ENCODE measurements at places on chromosomes 2 and 18.

DNA sequence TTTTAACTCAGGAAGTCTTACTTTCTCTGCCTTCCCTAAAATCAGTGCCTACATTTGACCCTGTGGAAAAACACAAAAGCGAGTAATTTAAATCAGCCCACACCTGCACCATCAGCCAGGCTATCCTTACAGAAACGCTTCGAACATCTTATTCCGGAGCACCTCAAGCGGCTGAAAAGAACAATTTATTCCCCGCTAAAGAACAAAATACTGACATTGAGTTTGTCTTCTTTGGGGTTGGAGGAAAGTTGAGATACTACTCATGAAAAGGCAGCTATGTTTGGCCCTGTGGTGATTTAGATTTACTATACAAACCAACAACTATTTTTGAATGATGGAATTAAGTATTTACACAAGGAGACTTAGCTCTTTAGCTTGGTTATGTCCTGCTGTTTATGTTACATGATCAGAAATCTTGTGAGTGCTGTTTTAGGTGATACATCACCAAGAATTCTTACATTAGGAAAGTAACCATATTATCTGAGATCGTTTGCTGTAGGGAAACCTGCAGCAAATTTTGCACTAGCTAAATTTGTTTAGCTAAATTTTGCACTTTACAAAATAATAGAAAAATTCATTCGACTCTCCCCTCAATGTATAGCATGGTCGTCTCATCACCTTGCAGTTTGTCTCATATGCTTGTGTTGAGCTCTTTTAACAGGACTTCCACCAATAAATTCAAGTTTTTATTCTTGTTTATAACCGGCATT is 158.8 kb upstream of the SIX2 start:
- no peak for DNase-seq

DNA sequence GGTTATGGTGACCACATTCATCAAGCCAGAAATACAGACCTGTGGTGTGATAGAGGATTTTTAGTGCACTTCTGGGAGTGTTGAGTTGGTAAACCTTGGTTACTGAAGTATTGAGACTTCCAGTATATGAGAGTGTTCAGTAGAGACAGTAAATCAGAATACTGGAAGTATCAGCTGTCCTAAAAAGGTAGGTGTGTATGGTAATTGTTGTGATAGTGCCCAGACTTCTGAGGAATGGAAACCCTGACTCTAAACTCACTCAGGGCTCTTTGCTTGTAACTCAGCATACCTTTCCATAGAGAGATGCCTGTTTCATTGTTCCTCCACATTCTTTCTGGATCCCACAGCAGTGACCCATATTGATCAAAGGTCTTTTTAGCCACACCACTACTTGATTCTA is 217.1 kb downstream of the SETBP1 start:
- no peak for DNase-seq

GRCh38 chr18:907885-908757 is 3.5 kb downstream of the ADCYAP1 start:
- no peak for DNase-seq

GRCh38 chr18:62881509-62882016 is 166.2 kb downstream of the PHLPP1 start:
- DNase-seq = no peak

GRCh38 chr2:5889519-5889918 is 197.3 kb downstream of the SOX11 start:
- DNase-seq = no peak

GRCh38 chr2:176595986-176596385 is 326.7 kb downstream of the MTX2 start:
- DNase-seq = no peak

DNA sequence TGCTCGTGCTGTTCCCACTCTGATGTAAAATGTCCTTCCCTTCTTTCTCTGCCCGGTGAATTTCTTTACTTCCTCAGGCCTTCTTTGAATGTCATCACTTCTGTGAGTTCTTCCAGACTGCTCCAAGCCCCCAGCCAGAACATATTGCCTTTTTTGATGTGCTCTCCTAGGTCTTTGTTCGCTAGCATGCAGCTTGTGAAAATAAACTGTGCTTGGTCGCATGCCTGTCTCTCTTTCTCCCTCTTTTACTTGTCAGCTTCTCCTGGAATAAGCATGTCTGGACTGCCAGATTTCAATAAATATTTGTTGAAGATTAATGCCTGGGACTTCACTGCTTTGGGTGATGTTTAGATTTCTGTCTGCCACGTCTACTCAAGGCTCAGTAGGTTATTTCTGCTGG is 82.7 kb upstream of the ARHGAP28 start:
- DNase-seq = no peak

- no peak for DNase-seq
Observed at GRCh38 chr2:233208382-233209116, 42.9 kb upstream of the ATG16L1 start.

DNA sequence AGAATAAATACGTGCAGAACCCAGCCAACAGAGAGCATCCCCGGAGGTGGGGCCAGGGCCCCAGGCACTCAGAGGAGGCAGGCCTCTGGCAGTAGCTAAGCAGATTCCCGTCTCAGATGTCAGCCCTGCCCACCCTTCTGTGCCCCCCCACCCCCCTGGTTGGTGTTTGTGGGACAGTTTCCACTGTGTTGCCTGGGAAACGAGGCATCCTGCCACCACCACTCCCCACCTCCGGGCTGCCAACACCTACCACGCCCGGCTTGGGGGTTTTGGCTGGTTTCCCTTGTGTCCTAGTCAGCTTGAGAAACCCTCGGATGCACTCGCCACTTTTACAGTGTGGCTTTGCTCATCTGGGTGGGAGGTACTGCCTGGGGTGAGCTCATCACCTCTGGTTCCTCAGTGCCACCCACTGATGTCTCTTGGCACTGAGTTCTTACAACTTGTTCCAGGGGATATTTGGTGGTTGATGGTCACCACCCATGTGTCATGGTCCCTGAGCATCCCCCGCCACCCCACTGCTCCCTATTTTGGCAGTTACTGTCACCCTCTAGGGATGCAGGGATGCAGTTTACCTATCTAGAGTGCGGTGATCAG is 72.4 kb upstream of the YWHAQ start:
- no peak for DNase-seq

- no peak for DNase-seq
Observed at GRCh38 chr2:205660521-205661124, 21.7 kb upstream of the NRP2 start.

- DNase-seq = no peak
Observed at GRCh38 chr18:37508207-37508606, 57.4 kb downstream of the CELF4 start.

DNA sequence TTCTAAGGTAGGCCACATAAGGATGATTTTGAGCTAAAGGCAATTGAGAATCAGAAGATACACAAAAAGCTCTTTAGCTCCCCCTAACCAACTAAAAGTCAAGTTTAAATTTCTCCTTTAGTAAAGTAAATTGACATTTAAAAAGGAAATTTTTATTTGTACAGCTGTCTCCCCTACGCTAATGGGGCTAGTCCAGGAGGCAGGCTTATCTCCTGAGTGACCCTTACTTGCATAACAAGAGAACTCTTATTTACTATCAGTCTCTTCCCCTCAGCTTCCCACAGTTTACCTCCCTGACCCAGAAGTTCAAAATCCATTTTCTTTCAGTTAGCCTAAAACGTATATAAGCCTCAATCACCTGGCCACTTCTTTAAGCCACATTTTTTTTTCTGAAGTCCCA is 1002.8 kb upstream of the NRXN1 start:
- DNase-seq = no peak
